ENCODE measurements at places on chromosomes 6 and 20. TPM values are rescaled to one million over a fixed set of nuclear protein-coding genes. Genes with fewer than 3 reads are reported as not detected.

The SLC52A3 gene
- not detected for total RNA-seq

The HTR1E gene
- not detected for total RNA-seq

The CGAS gene
- total RNA-seq = 4.4 TPM

The KIAA0408 gene
- 2.4 TPM for total RNA-seq

The RPRD1B gene
- total RNA-seq = 18.8 TPM

The ELOVL5 gene
- 93.9 TPM for total RNA-seq

The TRMT11 gene
- 19.4 TPM for total RNA-seq
